Activated gamma-delta T cell treated with Interleukin-2 at 50 U/mL for 16 hours (primary cell): ENCODE measurements at places on chromosomes 16 and 17.

DNA sequence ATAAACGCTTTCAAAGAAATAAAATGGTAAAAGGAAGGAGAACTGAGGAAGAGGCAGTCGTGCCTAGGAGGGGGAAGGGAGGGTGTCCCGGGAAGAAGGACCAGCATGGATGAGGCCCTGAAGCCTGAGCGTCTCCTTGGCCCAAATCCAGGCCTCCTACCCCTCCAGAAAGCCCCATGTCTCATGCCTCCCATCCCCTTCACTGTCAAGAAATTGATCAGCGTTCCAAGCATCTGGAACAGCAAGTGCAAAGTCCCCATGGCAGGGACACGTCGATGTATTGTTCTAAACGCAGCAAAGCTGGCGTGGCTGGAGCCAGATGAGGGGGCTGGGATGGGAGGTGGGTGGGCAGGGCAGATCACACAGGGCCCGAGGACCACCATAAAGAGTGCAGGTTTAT is 22.6 kb downstream of the SEC14L5 start:
- DNase-seq: no peak

DNA sequence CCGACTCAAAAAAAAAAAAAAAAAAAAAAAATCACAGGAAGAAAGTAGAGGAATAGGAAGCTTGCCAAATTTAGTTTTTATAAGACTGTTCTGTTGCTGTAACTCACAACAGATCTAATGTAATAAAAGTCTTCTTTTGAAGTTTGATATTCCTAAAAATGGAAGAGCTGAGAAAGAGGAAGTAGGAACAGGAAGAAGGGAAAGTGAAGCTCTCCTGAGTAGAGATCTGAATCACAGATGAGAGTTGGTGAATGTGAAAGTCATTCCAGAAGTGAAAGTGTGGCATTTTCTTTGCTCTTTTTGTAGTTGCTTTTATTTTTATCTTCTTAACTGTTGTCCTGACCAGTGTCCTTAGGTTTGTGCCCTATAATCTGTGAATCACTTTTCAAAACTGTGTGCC is 2.1 kb downstream of the NMT1 start:
- no peak for DNase-seq

DNA sequence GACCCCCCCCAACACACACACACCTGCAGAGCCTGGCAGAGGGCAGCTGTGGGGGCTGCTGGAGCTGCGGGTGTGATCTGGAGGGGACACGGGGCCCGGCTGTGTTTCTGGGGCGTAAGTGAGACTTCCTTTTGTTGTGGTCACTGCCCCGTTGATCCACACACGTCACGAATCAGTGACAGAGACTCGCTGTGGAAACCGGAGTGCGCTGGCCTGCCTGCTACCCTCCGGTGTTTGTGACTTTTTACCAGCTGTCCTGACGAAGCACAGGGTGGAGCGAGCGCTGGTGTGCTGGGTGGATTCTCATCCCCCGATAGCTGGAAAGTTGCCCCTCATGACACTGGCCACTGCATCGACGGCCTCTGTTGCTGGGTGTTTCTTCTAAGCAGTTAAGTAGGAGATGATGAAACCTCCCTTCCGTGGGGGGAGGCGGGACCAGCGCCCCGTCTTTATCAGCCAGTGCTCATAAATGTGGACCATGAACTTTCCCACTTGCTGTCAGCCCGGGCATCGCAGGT is 2.3 kb downstream of the METRNL start:
- peak; percentile 37 for DNase-seq

DNA sequence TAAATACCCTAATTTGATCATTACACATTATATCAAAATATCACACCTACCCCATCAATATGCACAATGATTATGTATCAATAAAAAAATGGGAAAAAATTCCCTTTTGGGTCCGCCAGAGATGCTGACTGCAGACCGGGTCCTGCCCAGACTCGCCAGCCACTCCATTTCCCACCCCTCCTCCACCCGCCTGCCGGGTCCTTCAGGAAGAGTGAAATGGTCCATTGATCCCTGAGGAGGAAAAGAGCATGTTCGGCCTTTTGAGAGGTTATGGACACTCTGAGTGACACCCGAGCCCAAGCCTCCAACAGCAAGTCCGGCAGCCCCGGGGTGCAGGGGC is 123.9 kb upstream of the ZFHX3 start:
- no peak for DNase-seq

- DNase-seq: peak; percentile 84
Observed at GRCh38 chr17:81927653-81928543, at the start of gene MAFG. MAFG (minus strand) TSS chr17:81927735; CDS start chr17:81923185, 4,550 bp downstream.

DNA sequence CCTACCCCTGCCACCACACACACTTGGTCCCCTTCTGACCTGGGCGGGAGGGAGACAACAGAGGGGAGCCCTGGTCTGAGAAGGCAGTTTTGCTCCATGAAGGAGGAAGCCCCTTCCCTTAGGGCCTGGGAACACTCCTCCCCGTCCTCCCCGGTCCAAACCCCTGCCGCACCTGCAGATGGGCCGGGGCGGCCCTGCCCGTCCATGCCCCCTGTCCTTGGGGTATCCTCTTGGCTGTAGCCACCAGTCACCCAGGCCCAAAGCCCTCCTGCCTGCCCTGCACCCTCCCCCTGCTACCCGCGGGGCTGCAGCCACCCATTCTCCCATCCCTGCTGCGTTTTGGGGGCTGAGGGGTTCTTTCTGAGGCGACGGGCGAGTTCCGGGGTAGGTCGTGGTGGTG is 33.9 kb downstream of the GSE1 start:
- DNase-seq: no peak

DNA sequence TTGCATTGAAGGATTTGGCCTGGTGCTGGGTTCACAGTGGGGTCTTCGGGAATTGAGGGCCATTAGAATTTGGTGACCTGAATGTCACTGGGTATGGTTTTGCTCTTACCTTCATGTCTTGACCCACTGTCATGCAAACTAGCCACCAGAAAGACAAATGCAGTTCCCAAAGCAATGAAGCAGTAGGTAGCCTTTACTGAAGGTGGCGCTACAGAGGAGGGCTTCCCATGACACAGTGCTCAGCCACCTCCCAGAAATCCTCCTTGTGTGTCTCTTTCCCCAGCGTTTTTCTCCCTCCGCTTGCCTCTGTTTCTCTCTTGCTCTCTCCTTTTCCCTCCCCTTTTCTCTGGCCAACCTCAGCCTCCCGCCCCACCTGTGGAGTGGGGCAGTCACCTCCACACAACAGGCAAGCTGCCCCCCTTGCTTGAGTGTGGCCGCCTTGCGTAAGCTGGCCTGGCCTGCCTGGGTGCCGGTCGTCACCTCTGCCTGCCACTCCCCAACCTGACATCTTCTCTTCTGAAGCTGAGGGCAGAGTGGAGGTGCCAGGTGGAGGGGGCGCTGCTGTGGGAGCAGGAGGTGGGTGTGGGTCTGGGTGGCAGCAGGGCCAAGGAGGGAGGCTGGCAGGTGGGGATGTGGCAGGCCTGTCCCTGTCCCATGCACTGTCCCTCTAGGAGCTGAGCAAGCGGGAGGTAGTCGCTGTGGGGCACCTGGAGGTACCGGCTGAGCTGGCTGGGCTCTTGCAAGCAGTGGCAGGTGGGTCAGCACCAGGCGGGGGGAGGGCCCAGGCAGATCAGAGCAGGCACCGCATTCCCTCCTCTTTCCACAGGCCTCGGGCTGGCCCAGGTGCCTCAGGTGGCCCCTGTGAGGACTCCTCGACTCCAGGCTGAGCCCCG is 34.7 kb downstream of the MYO15A start:
- no peak for DNase-seq

GRCh38 chr17:62134397-62134796 is 69.3 kb upstream of the MED13 start:
- no peak for DNase-seq
